ENCODE measurements at places on chromosomes 16 and 17. TPM values are rescaled to one million over a fixed set of nuclear protein-coding genes. Genes with fewer than 3 reads are reported as not detected.

- no peak overlapping the region for H3K4me3 ChIP-seq
- H3K4me1 ChIP-seq = peaks cover 12% of the 10 kb centered on the region
- no peaks in the 10 kb centered on the region for H3K36me3 ChIP-seq
- no peak for DNase-seq
- H3K27ac ChIP-seq = no peak overlapping the region
Observed at GRCh38 chr17:76492989-76493501, 8.2 kb downstream of the RHBDF2 start.

Gene PLA2G10
- total RNA-seq = not detected

DNA sequence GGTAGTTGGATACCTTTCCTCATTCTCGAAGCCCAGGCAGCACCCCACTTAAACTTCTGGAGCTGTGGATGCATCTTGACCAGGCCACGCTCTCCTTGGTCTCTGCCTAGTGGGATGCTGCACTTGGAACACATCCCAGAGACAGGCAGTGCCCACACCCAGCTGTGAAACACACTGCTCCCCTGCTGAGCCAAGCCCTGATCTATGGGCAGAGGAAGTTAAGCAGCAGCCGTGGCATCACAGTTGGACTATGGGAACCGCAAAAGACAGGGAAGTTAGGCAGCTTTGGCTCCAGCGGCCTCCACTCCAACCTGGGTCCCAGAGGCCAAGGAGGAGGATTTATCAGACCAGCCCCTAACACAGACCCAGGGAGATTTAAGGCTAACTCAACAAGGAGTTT is 284.8 kb upstream of the CCL2 start:
- peaks cover 2% of the 10 kb centered on the region for H3K36me3 ChIP-seq
- no peak for DNase-seq
- peaks cover 26% of the 10 kb centered on the region for H3K4me1 ChIP-seq
- no peak overlapping the region for H3K4me3 ChIP-seq

GRCh38 chr17:44207743-44208142 is 8.1 kb upstream of the ATXN7L3 start:
- no peak overlapping the region for H3K4me3 ChIP-seq
- no peak for DNase-seq
- H3K4me1 ChIP-seq = peaks cover 19% of the 10 kb centered on the region
- H3K27me3 ChIP-seq = peaks cover 13% of the 10 kb centered on the region
- no peak overlapping the region for H3K27ac ChIP-seq

DNA sequence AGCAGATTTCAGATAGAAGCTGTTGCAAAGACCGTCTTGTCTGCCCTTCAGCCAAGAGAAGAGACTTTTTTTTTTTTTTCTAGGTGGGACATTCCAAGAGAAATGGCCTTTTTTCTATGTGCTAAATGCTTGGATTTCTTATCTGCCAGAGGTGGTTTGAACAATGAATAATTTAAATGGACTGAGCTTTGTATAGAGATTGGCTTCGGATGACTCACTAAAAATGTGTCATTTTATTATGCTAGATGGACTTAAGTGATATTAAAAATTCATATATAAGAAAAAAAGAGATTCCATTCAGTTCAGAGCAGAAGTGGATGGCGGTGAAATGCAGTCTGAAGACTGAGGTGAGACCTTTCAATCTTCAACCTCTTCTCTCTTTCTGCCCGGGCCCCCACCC is 58.4 kb downstream of the MEAK7 start:
- DNase-seq = no peak
- no peak overlapping the region for H3K4me3 ChIP-seq
- peaks cover 8% of the 10 kb centered on the region for H3K27me3 ChIP-seq
- no peaks in the 10 kb centered on the region for H3K4me1 ChIP-seq
- H3K36me3 ChIP-seq = peaks cover 4% of the 10 kb centered on the region

DNA sequence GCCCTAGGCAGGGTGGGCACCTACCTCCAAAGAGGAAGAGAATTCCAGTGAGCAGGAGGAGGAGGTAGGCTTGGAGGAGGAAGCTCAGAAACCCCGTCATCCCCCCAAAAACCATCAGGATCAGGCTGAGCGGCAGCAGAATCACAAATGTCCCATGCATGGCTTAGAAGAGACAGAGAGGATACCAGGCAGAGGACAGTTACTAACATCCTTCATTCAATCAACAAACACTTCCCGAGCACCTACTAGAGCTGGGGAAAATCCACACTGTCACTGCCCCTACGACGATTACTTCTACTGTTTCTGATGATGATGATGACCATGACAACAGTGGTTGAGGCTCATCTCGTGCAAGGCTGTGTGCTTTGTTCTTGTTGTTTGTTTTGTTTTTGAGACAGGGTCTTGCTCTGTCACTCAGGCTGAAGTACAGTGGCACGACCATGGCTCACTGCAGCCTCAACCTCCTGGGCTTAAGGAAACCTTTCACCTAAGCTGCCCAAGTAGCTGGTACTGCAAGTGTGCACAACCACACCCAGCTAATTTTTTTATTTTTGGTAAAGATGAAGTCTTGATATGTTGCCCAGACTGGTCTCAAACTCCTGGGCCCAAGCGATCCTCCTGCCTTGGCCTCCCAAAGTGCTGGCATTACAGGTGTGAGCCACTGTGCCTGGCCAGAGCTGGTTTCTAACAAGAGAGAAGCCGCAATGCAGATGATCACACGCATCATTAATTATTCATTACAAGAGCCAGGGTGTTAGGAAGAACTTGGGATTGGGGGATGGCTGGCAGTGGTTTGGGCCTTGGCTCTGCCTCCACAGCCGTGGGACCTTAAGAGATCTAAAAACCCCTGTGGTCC is 18.0 kb downstream of the TMEM114 start:
- H3K27me3 ChIP-seq = peaks cover 4% of the 10 kb centered on the region
- H3K4me1 ChIP-seq = peaks cover 6% of the 10 kb centered on the region
- H3K36me3 ChIP-seq = no peaks in the 10 kb centered on the region

Gene KRT222
- 1.3 TPM for total RNA-seq

Gene CCL4L2
- total RNA-seq = not detected

- no peak overlapping the region for H3K27ac ChIP-seq
- peaks cover under 1% of the 10 kb centered on the region for H3K36me3 ChIP-seq
Observed at GRCh38 chr17:7889166-7889955, 772 bp downstream of the CHD3 start.

DNA sequence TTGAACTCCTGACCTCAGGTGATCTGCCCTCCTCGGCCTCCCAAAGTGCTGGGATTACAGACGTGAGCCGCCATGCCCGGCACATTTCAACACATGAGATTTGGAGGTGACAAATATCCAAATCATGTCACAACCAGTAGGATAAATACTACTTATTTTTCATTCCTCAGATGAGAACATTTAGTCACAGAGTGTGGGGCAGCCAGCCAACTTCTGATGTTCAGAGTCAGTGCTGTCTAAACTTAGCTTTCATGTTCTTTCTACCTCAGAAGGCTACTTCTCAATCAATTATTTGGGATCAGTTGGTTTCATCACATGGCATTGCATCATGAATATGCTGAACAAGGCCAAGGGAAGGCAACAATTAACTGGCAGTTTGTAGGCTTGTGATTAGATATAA is 134.5 kb downstream of the CDH13 start:
- no peak for DNase-seq
- no peak overlapping the region for H3K27ac ChIP-seq
- H3K4me1 ChIP-seq = no peaks in the 10 kb centered on the region
- no peaks in the 10 kb centered on the region for H3K36me3 ChIP-seq
- no peak overlapping the region for H3K4me3 ChIP-seq

Gene SCARF1
- total RNA-seq = 4.0 TPM

Gene RNF157
- total RNA-seq = 17.8 TPM

Data from glutamatergic neuron (in vitro differentiated cells).